Left lung (tissue), 14 donors: ENCODE measurements at places on chromosomes 1 and 21. TPM values are rescaled to one million over a fixed set of nuclear protein-coding genes. Genes with fewer than 3 reads are reported as not detected.

The SPRR5 gene
- total RNA-seq: not detected

DNA sequence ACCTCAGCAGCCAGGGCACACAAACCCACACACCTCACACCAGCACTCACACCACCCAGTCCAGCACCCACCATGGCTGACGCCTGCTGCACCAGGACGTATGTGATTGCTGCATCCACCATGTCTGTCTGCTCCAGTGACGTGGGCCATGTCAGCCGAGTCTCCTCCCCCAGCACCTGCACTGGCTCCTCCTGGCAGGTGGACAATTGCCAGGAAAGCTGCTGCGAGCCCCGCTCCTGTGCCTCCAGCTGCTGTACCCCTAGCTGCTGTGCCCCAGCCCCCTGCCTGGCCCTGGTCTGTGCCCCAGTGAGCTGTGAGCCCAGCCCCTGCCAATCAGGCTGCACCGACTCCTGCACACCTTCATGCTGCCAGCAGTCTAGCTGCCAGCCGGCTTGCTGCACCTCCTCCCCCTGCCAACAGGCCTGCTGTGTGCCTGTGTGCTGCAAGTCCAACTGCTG, at the start of gene KRTAP10-8:
KRTAP10-8 (plus strand) TSS at position 51 of the 458 bp plus-strand sequence; CDS start at position 73, 22 bp downstream.
- no peaks in the 10 kb centered on the region for H3K4me1 ChIP-seq
- no peak within 1 kb of the TSS for H3K4me3 ChIP-seq
- no peaks in the 10 kb centered on the region for H3K36me3 ChIP-seq
- peak; percentile 56 for DNase-seq
- H3K27ac ChIP-seq: no peak within 1 kb of the TSS

The PKP1 gene
- 2.8 TPM for total RNA-seq

DNA sequence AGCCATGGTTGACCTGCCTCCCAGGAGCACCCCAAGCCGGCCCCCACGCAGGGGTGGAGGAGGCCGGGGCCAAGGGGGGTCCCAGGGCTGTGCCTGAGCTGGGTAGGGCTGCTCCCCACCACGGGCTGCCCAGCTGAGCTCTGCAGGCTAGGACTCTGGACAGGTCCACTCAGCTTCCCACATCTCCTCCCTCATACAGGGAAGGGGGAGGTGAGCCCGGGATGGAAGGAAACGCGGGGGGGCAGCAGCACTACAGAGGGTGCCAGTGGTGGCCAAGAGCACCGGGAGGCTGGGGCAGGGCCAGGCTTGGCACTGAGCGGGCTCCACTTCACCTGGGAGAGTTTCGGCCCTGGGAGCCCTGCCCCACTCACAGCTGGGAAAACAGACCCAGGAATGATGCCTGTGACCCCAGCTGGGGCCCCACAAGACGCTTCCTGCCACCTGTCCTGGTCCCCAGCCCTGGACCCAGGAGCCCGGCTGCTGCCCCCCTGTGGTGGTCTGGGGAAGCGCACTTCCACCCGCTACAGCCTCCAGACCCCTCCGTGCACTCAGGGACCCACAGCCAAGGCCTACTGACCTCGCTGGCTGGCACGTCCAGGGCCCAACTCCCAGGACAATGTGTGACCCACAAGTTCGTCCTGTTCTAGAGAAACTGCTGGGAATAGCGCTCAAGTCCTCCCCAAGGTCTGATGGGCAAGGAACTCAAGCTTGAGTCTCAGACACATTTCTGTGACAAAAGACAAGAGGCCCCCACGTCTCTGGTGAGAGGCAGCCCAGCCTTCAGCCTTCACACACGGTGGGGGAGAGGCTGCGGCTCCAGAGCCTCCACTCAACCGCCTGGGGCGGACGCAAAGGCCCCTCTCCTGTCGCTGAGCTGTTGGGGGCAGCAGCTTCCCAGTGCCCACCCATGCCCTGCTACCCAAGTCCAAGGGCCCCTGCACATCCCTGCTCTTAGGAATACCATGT, 3.0 kb downstream of the AURKAIP1 start:
- peaks cover 14% of the 10 kb centered on the region for H3K36me3 ChIP-seq
- DNase-seq: no peak
- H3K27me3 ChIP-seq: no peaks in the 10 kb centered on the region
- no peak overlapping the region for H3K4me3 ChIP-seq

DNA sequence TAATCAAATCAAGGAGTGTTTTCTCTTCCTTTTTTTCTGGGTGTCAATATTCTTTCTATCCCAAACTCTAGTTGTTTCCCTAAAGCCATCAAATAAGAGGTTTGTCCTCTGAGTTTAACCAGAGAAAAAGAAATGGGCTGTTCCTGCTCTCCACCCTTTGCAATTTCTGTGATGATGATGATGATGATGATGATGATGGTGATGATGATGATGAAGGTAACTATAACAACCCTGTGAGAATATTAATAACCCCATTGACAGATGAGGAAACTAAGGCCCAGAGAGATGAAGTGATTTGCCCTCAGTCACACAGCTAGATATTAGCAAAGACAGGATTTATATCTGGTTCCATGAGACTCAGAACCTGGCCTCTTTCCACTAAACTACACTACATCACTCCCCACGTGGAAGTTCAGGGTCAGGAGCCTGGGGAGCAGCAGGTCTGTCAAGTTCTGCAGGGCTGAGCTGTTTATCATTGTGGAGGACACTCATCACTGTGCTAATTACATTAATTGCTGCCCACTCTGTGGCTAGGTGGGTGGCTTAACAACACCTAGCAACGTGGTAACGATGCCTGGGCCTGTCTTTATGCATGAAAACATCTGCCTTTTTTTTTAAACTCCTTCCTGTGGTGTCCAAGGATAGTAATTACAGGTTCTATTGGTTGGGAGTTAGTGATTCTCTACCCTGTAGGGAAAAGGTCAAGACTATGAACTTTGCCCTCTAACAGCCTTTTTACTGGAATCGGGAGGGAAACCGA, 19.0 kb upstream of the JUN start:
- no peaks in the 10 kb centered on the region for H3K27me3 ChIP-seq
- no peaks in the 10 kb centered on the region for H3K36me3 ChIP-seq
- DNase-seq: no peak
- H3K27ac ChIP-seq: no peak overlapping the region

- H3K4me3 ChIP-seq: no peak overlapping the region
- H3K36me3 ChIP-seq: no peaks in the 10 kb centered on the region
- H3K4me1 ChIP-seq: peaks cover 3% of the 10 kb centered on the region
Measured at GRCh38 chr1:115807723-115808122, 33.2 kb downstream of the NHLH2 start.

DNA sequence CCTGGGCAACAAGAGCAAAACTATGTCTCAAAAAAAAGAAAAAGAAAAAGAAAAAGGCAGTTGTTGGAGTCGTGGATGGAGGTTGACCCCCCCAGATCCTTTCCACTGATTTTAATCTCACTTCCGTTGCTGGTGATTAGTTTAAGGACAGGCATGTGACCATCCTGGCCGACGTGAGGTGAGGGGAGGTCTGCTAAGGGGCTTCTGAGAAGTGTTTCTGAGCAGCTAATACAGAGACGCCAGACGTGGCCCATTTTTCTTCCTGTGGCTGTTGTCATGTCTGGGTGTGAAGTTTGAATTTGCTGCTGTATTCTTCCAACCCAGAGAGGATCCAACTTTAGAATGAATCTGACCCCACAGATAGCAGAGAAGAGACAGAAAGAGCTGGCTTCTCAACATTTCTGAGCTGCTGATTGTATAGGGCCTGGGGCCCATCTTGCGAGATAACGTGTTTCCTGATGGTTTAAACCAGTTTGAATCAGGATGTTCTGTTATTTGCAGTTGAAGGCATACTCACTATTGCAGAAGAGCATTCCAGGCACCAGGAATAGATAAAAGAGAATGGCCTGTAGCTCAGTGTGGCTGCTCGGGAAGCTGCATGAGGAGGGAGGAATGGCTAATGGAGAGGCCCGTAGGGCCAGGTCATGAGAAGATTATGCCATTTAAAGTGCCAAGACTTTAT, 22.8 kb upstream of the SSBP3 start:
- no peak overlapping the region for H3K27ac ChIP-seq
- DNase-seq: no peak
- H3K36me3 ChIP-seq: no peaks in the 10 kb centered on the region

GRCh38 chr1:213249395-213249794, 198.4 kb downstream of the RPS6KC1 start:
- H3K36me3 ChIP-seq: no peaks in the 10 kb centered on the region
- no peaks in the 10 kb centered on the region for H3K27me3 ChIP-seq
- H3K4me3 ChIP-seq: no peak overlapping the region

The ARHGEF10L gene
- 26.5 TPM for total RNA-seq

DNA sequence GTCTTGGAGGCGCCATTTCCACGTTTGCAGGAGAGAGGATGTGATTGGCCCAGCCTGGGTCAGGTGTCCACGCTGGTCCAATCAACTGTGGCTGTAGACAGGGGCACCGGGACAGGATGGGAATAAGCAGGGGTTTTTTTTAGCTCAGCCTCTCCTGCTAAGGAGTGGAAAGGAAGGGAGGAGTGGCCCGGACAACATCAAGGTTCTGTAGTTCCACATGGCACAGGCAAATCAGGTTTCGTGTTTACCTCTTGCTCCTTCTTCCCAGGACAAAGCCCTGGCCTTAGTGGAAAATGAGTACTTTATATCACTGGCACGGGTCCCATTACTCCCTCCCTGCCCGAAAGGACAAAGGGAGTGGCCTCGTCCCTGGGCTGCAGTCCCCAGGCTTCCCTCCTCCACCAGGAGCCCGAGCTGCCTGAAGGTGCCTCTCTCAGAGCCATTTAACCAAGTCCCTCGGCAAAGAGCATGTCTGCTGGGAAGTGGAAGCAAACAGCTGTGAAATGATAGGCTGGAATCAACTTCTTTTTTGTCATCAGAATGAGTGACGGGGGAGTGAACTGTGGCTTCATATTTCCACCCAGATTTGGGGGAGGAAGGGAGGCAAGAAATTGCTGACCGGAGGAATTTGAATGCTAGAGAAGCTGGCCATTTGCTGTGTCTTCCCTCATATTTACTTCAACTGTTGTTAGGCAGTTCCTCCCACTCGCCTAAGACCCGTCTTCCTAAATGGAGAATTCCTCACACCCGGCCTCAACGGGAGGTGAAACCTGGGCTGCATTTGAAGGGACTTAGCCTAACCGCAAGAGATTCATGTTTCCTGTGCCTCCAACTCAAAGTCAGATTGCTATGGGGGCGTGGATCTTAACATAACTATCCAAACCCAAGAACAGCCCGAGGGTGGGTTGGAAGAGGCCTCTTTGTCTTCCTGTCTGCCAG, 84.9 kb upstream of the SLC44A3 start:
- peak overlapping the region; percentile 70 for H3K27ac ChIP-seq
- DNase-seq: no peak
- H3K4me1 ChIP-seq: peaks cover 32% of the 10 kb centered on the region
- no peak overlapping the region for H3K4me3 ChIP-seq
- no peaks in the 10 kb centered on the region for H3K27me3 ChIP-seq
- H3K36me3 ChIP-seq: no peaks in the 10 kb centered on the region

The SERINC2 gene
- 46.7 TPM for total RNA-seq

- H3K36me3 ChIP-seq: no peaks in the 10 kb centered on the region
- no peak for DNase-seq
- peak overlapping the region; percentile 50 for H3K27ac ChIP-seq
- H3K4me1 ChIP-seq: no peaks in the 10 kb centered on the region
Measured at GRCh38 chr1:81808760-81809159, 8.0 kb downstream of the ADGRL2 start.

The SYF2 gene
- 29.3 TPM for total RNA-seq

DNA sequence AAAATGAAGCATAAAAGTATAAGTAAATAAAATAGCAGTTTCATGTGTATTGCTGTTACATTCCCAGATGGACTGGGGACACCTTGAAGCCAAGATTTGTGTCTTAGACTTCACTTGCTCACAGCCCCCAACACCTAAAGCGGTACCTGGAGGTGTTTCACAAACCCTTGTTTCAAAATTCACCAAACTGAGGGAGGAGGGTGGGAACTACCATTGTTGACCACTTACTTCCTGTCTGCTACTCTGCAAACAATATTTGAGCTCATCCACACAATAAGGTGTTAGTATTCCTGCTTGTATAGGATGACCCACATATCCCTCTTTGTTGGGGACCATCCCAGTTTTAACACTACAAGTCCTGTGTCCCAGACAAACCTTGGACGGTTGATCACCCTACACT, 115.9 kb upstream of the SYT6 start:
- no peaks in the 10 kb centered on the region for H3K4me1 ChIP-seq
- H3K36me3 ChIP-seq: no peaks in the 10 kb centered on the region
- no peaks in the 10 kb centered on the region for H3K27me3 ChIP-seq
- H3K4me3 ChIP-seq: no peak overlapping the region

DNA sequence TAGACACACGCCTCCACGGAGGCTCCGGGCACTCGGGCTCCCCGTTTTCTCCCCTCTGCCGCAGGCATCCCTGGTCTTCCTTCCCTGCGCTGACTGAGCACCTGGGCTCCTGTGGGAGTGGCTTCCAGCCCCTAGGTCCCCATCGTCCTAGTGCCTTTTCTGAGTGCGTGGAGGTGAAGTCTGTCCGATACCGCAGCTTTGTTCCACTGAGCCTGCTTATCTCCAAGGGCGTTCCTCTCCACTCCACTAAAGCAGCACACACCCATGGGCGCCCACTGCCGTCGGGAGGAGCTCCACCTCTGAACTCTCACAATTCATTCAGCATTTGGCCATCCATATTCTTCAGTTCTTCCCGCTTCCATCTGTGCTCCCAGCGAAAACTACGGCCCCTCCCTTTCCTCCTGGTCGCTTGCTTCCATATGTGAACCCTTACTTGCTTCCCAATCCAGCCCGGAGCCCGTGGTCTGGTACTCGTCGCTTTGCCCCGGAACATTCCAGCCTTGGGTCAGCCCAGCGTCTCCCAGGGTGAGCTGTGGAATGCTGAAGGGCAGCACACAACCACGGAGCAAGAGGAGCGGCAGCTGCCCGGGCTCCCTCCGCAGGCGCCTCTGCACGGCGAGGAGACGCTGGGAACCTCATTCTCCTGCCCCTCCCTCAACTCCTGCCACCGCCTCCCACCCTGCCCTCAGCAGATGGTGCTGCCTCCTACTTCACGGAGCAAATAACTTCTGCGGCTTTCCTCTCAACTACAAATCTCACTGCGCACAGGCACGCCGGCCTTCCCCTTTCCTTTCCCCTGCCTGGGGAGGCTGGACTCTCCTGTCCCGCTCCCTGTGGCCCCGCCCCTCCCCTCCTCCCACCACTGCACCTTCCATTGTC, 27.5 kb downstream of the ATP8B2 start:
- peak overlapping the region; percentile 75 for H3K27ac ChIP-seq
- peak; percentile 27 for DNase-seq
- peaks cover 8% of the 10 kb centered on the region for H3K4me1 ChIP-seq
- peak overlapping the region; percentile 41 for H3K4me3 ChIP-seq
